ENCODE measurements at places on chromosomes 7 and 10.
A peak's percentile ranks its signal among the peaks of the same experiment; 100 is the strongest.

GRCh38 chr7:114988755-114989375 lies 67.0 kb downstream of the MDFIC start:
- no peak for DNase-seq

DNA sequence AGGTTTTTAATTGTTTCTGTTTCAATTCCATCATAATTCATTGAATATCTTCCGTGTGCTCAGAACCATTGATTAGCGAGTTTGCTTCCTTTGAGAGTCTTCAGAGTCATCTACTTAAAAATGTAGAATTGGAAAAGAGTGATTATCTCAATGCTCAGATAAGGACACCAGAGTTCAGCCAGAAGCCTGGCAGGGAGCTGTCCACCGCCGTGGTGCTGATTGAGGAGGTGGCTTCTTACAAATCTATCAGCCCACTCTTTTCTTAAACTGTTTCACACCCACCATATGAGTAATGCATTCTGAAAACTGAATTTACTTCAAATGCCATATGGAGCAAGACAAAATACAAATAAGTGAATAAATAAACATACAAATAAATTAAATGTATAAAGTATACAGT lies 79.3 kb downstream of the INSYN2A start:
- peak; percentile 85 for DNase-seq

DNA sequence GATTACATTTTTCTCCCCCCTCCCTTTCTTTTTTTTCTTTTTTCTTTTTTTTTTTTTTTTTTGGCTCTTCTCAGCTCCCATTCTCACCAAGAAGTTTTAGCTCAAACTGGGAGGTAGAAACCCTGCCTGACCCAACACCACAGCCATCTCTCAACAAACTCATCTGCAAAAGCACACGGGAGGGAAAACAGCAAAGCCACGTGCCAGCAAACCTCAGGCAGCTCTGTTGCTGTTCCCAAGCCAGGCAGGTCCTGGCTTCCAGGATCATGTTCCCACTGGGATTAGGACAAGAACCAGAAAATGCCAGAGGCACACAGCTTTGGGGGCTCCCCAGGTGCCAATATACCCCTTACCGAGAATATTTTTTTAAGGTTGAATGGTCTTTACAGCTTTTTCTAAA lies 56.7 kb downstream of the ITIH5 start:
- peak; percentile 18 for DNase-seq

- DNase-seq, result no peak
Measured at GRCh38 chr10:124145109-124145870, 51.9 kb upstream of the CHST15 start.

DNA sequence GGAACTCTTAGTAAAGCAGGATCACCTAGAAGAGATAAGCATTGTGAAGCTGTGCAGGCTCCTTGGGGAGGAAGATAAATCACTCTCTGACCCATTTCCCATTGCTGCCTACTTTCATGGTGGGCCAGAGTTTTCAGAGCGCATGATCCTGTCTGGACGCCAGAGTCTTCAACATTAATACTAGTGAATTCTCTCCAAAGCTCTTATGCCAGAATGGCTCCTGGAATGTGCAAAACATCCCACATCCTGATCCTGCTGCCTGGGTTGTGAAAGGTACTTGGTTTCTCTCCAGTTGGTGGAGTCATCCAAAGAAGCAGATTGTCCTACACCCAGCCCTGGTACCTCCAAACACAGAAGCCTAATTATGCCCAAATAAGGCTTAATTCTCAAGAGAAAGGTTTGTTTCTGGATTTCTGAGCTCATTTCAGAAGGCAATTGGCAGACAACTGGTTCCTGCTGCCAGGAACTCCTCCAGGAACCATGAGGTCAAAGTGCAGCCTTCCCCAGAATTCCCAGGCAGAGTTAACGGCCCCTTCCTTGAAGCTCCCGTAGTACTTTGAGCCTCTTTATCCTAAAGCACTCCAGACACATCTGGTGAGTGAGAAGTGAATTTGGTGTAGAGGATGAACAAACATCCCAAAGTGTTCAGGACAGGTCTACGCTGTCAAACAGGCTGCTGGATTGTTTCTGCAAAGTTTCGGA lies 495.2 kb downstream of the PLXNA4 start:
- DNase-seq, result no peak

- peak; percentile 24 for DNase-seq
Measured at GRCh38 chr10:77744245-77744644, 106.6 kb upstream of the KCNMA1 start.

DNA sequence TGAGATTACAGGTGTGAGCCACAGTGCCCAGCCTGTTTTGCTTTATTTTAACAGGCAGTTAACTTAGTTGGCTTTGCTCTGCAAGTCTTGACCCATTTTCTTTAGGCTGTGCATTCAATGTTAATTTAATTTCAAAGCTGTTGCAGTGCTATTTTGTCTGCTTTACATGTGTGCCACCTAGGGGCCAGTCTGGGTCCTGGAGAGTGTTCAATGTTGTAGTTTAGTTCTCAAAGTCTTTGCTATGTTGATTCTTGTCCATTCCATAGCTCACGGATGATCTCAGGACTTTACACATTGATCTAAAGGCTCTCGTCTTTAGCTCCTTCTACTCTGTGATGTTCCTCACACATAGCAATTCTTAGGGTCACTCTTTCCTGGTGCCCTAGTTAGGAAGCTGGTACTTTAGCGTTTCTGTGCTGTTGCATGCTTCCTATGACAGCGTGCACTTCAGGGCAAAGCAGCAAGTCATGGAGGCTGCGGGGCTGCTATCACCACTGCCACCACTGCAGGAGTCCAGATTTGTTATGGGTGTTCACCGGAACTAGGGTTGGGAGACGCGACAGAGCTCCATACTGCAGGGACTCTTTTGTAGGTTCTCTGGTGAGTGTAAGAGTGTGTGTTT lies 16.4 kb upstream of the ABCA13 start:
- no peak for DNase-seq

GRCh38 chr7:7792056-7792455 lies 73.6 kb upstream of the RPA3 start:
- DNase-seq, result no peak

- no peak for DNase-seq
Measured at GRCh38 chr10:12835709-12836108, 165.8 kb downstream of the CCDC3 start.

DNA sequence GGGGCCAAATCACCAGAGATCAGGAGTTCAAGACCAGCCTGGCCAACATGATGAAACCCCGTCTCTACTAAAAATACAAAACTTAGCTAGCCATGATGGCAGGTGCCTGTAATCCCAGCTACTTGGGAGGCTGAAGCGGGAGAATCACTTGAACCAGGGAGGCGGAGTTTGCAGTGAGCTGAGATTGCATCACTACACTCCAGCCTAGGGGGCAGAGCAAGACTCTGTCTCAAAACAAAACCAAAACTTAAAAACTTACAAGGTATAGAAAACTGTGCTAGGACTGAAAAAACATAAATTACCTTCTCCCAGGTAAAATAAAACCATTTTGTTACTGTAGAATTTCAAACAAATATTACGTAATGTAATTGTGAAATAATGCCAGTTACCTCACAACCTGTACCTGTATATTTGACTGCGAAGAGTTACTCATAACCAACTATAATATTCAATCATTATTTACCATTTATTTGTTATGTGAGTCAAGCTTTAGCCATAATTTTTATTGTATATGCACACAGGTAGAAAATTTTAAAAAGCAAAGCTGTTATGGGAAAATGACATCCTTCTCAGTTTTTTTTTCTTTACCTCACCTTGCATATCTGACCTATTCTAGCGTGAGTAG lies 180.9 kb downstream of the SEMA3A start:
- no peak for DNase-seq

GRCh38 chr7:149686011-149686410 lies 87.4 kb downstream of the ZNF467 start:
- no peak for DNase-seq

GRCh38 chr10:28681291-28681763 lies 4.0 kb downstream of the BAMBI start:
- no peak for DNase-seq

DNA sequence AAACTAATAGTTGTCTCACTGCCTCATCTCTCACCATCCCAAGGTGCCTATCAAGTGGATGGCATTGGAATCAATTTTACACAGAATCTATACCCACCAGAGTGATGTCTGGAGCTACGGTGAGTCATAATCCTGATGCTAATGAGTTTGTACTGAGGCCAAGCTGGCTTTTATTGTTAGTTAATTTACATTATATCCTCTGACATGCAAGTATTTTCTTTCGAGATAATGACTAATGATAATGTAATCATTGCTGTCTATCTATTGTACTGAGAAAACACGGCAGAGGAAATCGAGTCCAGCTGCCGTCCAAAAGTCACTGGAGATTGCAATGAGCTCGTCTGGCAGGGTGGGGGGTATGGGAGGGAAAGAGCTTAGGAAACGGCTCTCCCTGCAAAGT lies 172.4 kb upstream of the LANCL2 start:
- no peak for DNase-seq

DNA sequence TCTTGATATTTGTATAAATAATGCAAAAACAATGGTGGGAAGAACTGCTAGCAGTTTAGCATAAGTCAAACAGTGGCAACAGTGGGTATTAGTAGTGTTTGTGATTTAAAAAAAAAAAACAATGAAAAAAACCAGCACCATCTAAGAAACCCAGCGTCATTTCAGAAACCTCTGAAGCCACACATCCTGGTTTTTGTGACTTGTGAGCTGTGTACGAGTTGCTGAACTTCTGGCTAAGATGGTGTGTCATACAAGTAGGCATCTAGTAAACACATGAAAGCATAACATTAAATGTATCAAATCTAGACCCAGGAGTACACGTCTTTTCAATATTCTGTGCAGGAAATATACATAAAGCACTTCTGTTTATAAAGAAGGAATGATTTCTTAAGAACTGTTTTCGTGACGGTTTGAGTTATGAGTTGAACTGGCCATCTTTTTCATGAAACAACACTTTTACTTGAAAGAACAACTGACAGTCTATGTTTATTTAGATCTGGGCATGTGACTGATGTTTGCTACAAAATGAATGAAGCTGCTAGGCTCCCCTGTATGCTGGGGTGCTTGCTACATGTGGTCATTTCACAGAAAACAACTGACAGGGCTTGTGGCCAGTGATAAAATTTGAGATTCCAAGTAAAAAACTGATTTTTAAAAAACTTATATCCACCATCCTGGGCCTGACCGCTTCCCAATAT lies 143.5 kb downstream of the PIP4K2A start:
- no peak for DNase-seq

DNA sequence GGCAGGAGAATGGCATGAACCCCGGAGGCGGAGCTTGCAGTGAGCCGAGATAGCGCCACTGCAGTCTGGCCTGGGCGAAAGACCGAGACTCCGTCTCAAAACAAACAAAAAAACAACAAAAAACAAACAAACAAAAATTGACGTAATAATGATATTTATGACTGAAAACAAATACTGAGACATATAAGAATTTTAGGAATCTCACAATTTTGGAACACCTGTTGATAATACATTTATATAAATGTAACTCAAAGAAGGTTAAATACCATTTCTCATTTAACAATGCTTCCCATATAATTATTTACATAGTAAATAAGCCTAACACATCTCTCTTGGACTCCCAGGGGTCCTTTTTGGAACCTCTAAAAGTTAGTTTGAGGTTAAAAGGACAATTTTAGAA lies 102.2 kb upstream of the CCNY start:
- DNase-seq, result no peak

GRCh38 chr7:95045236-95045923 lies 138.0 kb downstream of the PPP1R9A start:
- DNase-seq, result no peak

DNA sequence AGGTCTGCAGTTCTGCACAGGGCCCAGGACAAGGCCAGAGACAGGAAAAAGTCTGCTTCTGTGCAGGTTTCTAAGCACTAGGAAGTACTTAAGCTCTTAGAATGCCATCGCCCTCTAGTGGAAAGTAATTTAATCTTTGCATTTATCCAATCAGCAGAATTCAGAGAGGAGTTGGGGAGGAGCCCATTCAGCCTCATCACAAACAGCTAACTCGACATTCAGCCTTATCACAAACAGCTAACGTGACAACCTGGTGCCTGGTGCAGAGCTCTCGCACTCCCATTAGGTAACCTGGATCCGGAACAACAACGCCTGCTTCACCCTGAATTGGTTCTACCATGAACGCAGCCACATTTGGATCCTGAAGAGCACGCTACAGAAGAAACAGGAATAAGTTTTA lies 15.2 kb downstream of the OAT start:
- peak; percentile 95 for DNase-seq

DNA sequence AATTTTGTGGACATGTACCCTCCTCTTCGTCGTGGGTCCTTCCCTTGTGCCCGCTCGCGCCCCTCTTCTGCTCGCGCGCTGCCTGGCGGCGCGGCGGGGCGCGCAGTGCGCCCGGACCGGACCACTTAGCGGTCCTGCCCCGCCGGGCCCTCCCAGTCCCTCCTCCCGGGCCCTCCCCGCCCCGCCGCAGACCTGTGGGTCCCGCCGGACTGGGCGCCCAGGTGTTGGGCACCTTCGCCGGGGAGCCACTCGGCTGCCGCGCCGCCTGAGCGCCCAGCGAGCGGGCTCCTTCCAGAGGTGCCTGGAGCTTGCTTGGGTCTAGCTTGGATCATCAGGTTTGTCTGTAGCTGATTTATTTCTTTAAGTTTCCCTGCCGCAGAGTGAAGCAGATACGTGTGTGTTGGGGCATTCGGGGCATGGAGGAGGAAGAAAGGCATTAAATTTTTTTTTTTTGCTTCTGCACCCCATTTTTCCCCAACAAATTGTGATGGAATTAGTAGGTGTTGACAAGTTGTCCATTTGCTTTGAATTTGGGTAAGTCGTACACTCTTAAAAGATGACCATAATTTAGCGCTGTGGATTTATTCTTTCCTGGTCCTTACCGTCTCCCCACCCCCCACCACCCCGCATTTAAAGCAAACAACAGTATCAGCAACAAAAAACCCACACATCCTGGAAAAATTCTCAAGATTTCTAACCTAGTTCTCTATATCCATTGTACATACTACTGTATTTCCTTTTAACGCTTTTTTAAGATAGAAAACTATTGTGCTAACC lies 905 bp downstream of the C1GALT1 start:
- peak; percentile 74 for DNase-seq

DNA sequence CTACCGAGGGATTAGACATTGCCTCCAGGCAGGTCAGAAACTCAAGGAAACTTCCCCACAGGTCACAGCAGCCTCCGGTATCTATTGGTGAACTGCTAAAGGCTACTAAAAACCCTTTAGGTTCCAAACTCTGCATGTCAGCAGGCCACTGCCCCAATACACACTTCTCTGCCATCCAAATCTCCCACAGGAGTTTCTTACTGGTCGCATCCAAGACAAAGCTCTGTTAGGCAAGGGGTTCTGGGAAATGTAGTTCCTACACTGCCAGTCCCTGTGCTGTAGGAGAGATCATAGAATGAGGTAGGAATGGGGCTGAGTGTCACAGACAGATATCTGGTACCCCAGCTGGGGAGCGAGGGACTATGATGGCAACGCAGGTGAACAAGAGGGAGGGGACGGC lies 757.0 kb upstream of the C7orf33 start:
- DNase-seq, result peak; percentile 24

All from eye (tissue), 1 donor.